ENCODE measurements at places on chromosomes 1 and 21.

- no peak for DNase-seq
These were observed 8.0 kb upstream of the NAV1 start for GRCh38 chr1:201530741-201531531.

- no peak for DNase-seq
These were observed 51.7 kb downstream of the TLCD4 start for GRCh38 chr1:95168761-95169351.

- DNase-seq: peak; percentile 79
These were observed 18.1 kb downstream of the SIPA1L2 start for GRCh38 chr1:232611834-232612233.

- DNase-seq: no peak
These were observed 321.0 kb upstream of the LRRC7 start for GRCh38 chr1:69246710-69247109.

GRCh38 chr1:222225316-222225691 lies 322.6 kb downstream of the HHIPL2 start:
- DNase-seq: no peak

DNA sequence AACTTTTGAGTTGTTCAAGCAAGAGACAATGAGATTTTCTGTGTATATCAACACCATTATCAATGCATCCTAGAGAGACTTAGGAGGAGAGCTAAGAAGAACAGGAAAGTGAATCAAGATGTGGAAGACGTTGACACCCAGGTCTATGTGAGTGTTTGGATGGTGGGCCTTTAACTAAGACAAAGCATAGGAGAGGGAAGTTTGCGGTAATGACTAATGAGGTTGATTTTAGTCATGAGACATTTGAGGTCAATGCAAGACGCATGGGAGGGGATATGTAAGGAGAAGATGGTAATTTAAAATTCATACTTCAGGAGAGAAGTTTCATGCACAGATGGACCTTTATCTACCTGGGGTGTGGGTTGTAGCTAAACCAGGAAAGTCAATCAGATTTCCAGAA lies 269.6 kb downstream of the VAV3 start:
- no peak for DNase-seq

DNA sequence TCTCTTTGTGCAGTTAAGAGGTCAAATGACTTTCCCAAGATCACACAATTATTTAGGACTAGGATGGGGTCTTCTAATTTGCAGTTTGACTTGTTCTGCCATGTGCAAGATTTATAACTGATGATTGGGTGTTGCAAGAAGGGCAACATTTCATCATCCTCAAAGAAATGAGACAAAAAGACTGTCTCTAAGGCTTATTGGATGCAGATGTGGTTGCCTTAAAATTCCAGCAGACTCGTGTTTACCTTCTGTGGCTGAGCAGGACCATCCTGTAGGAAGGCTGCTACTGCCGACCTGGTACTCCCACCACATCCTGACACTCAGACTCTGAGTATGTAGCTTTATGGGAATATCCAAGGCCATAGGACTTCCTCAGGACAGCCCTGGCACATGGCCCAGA lies 99.9 kb upstream of the SGIP1 start:
- DNase-seq: no peak

DNA sequence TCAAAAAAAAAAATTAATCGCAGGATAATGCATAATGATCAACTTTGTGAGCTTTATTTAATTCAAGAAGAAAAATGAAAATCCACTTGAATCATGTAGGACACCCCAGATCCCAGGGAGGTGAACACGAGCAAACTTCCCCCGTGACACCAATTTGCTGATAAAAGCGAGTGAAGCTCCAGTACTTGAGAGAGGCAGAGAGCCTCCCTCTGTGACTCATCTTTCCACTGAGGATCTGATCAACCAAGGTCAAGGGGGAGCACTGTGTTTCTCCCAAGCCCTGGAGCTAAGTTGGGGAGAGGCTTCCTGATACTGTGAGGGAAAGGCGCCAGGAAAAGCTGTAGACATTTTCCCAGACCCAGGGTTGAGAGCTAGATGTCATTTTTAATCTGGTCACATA lies 160.9 kb downstream of the SLC44A5 start:
- no peak for DNase-seq

DNA sequence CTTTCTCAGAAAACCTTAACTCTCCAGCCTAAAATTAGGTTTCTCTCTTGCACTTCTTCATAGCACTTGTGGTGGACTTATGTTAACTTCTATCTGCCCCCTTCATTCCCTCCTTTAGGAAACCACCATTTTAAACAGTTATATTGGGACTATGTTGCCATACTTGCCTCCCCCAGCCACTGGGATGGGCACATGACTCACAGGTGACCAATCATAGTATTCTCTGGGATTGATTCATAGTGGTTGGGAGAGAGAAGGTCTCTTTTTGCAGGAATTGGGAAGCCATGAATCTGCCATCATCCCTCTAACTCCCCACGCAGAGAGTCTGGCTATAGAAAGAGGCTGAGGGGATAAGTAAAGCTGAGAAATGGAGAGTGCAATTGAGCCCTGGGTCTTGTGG lies 50.4 kb upstream of the NRDC start:
- DNase-seq: no peak

DNA sequence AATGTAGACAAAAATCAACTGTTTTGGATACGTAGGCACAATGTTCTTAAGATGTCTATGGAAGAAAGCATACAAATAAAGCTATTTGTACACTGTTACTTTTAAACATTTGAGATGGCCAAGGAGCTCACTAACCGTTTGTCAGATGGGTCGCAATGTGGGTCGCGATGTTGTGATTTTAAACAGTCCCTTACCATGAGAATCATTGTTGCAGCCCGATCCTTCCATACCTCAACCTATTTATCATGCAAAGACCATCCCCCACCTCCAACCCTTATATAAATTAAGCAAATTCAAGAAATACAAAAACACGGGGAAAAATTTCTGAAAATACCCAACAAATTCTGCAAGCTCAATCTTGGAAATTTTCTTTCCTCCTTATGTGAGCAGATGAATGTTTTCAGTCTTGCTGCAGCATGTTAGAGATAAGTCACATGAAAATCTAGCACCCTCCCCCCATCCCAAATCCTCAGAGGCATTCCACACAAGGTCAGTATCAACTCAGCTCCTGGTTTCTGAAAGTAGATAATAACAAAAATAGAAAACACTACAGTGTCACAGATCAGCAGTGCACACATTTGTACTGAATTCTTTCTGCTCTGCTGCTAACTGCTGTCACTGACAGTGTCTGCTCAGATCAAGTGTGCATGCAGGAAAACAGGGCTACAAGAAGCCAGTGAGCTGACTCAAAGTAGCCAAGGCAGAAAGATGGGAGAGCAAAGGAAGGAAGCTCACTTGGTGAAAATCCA lies 92.9 kb upstream of the TTC39A start:
- DNase-seq: no peak

GRCh38 chr1:114145504-114146151 lies 8.0 kb downstream of the SYT6 start:
- no peak for DNase-seq

GRCh38 chr1:78840453-78841271 lies 165.9 kb downstream of the ADGRL4 start:
- DNase-seq: peak; percentile 46

GRCh38 chr1:95127380-95127779 lies 10.2 kb downstream of the TLCD4 start:
- DNase-seq: no peak

DNA sequence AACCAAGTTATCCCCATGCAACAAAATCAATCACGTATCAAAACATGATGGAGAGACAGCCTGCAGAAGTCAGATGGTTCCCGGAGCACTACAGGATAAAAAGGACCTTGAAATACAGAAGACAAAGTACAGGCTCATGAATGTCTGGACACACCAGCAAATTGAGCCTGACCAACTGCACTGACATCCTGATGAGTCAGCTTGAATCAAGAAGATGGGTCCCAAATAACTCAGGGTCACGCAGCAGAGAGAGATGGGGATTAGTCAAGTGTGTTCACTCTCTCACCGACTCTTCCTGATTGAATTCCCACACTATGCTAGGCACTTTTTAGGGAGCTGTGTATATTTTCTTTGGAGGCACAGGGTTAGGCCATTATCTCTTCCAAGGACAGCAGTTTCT lies 71.1 kb upstream of the DIRAS3 start:
- DNase-seq: no peak

GRCh38 chr1:147434921-147435320 lies 106.4 kb upstream of the BCL9 start:
- no peak for DNase-seq

DNA sequence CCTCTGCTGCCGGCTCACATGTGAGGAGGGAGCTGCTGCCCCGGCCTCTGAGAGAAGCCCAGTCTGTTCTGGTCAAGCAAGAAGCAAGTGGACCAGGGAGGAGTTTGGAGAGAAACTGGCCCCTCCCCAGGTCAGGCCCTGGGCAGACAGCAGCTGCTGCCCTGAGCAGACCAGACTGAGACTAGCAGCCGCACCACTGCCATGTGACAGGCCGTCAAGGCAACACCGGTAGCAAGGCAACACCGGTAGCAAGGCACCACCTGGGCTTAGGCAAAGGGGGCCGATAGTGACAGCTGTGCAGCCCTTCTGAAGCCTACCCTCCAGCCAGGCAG lies 50.3 kb downstream of the ARHGEF16 start:
- no peak for DNase-seq

GRCh38 chr1:12296623-12297022 lies 66.8 kb downstream of the VPS13D start:
- no peak for DNase-seq

DNA sequence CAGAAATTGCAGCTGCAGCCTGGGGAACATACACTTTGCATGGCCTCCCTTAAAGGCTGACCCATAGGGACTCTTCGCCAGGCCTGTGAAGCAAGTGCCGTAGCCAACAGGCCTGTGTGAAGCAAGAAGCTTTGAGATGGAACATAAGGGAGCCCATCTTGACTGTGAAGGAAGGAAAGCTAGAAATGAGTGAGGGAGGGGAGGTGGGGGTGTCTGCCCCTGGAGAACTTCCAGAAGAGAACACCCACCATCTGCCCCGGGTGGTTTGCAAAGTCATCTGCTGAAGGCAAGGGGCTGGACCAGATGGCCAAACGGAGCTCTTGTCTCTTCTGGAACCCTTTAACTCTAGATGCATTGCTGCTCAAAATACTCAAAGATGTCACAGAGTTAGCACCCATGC lies 103.3 kb upstream of the GRIK3 start:
- no peak for DNase-seq

GRCh38 chr1:107710005-107710404 lies 255.0 kb downstream of the VAV3 start:
- no peak for DNase-seq

DNA sequence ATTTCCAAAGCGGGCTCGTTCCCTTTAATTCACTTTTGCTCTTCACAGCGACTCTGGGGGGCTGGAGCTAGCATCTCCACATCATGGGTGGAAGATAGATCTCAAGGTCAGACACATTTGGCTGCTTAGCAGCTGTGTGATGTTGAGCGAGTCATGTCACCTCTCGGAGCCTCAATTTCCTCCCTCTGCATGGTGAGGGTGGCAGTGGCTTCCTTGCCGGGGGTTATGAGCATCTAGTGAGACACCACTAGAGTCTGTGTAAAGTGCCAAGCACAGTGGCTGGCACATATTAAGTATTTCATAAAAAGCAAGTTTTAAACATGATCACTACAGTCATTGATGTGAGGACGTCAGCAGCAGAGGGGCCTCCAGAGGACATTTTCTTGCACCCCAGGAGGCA lies 16.9 kb upstream of the ECE1 start:
- no peak for DNase-seq

DNA sequence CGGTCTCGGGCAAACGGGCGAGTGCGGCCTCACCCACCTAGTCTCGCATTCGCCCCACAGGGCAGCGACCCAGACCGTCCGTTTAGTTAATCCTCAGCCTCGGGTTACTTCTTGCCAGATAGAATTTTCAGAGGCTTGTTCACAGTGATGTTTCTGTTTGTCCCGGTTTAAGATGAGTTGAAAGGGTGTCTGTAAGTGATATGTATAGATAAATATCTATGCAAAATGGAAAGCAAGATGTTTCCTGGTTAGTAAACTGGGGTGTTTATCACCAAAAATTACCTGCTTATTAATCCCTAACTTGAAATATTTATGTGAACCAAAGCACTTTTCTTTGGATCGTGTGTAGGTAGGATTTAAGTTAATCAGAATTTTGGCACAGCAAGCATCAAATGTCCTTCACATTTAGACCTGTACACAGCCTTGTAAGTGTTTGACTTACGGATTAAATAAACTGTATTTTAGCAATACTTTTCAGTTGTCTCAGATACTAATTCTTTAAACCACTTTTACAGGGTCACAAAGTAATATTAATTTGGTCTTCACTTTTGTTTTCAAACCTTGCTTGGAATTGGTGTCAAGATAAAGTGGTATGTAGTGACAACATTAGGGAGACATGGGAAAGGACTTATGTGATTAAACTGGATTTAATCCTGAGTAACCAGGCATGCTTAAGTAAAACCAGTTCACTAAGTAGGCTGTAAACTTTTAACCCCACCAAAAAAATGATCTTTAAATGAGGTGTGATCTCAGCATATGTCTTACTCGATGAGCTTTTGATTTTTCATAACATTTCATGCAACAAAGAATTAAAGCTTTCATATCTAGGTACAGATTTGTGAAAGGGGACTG lies 914 bp downstream of the ZNF326 start:
- DNase-seq: no peak

DNA sequence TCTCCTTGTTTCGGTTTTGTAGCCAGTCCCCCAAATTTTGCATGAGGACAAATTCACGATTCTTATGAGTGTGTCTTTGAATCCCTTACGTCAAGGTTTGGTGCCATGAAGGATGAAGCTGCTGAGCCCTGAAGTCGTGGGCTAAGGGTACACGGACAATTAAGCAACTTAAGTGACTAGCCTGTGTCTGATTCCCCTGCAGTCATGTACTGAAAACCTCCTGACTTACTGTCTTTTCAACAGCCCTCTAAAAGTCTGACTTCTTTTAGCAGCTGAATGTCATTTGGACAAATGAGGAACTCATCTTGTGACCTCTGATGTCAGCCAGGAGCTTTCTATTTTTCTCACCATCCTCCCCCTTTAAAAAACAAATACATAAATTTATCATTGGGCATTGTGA lies 27.1 kb upstream of the C1orf105 start:
- DNase-seq: no peak

GRCh38 chr1:13539683-13540082 lies 25.9 kb upstream of the LRRC38 start:
- DNase-seq: no peak

DNA sequence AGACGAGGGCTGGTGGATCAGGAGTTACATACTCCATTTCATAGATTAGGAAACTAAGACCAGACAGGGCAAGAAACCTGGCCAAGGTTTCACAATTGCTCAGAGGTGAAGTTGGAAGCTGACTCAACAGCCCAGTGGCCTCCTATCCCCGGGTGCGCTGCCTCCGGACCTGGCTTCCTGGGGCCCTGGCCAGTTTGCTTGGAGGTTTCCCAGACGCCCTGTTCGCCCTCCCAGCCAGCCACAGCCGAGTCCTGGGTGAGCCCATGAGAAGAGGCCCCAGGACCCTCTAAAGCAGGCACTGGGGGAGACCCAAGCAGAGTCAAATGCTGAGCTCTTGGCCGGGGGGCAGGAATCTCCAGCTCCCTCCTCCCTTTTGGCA lies 180.1 kb downstream of the ZBTB18 start:
- DNase-seq: no peak

DNA sequence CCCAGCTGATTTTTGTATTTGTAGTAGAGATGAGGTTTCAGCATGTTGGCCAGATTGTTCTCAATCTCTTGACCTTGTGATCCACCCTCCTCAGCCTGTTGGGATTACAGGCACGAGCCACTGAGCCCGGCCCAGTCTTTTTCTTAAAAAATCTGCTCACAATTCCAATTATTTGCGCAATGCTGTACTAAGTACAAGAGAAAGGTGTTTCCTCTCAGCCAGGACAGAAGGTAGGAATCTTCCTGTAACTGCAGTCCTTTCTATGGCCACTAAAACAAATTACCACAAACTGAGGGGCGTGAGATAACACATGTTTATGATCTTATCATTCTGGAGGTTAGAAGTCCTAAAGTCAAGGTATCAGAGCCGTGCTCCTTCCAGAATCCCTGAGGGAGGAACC lies 6.9 kb upstream of the CBR3 start:
- DNase-seq: no peak
